ENCODE measurements at places on chromosomes 2 and 18. TPM values are rescaled to one million over a fixed set of nuclear protein-coding genes. Genes with fewer than 3 reads are reported as not detected.

POMC gene
- total RNA-seq, result 5.9 TPM

GRCh38 chr18:23359421-23359820 lies 93.7 kb upstream of the RIOK3 start:
- DNase-seq, result no peak

GRCh38 chr2:7264791-7265190 lies 347.6 kb downstream of the RNF144A start:
- no peak for DNase-seq

EPHA4 gene
- total RNA-seq, result 0.23 TPM

BOD1L2 gene
- not detected for total RNA-seq

DNA sequence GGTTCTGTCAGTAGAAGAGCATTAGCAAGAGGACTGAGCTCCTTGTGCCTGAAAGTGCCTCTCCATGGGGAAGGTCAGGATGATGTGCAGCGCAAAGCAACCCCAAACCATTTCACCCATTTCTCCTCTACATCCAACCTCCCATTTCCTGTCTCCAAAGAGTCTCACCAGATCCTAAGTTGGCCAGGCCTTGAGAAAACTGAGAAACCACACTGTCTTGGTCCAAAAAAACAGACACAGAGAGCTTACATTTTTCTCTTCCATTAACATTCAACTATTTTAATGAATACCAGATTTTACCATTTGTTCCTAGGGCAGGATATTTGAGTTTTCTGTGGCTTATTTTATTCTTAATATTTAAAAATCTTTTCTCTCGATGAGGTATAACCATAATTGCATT lies 195.0 kb downstream of the EPHA4 start:
- no peak for DNase-seq
